ENCODE measurements at places on chromosomes 13 and 19.

DNA sequence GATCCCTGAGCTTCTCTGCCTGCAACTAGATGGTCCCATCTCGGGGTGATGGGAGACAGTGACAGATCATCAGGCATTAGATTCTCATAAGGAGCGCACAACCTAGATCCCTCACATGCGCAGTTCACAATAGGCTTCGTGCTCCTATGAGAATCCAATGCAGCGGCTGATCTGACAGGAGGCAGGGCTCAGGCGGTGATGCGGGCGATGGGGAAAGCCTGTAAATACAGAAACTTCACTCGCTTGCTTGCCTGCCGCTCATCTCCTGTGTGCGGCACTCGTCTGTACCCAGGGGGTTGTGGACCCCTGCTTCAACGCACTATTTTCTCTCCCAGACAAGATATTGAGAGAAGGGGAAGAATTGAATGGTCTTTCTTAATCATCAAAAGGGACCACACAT lies 473.9 kb downstream of the ZNF536 start:
- DNase-seq, result no peak

- peak; percentile 81 for DNase-seq
These were observed 51.0 kb downstream of the LYL1 start for GRCh38 chr19:13051557-13052165.

GRCh38 chr13:27359199-27359821 lies 65.1 kb upstream of the GTF3A start:
- DNase-seq, result peak; percentile 90

GRCh38 chr19:46495786-46496099 lies at the start of gene PNMA8B:
Gene PNMA8B (minus strand): TSS chr19:46495867. CDS start chr19:46495465, 402 bp downstream.
- no peak for DNase-seq

DNA sequence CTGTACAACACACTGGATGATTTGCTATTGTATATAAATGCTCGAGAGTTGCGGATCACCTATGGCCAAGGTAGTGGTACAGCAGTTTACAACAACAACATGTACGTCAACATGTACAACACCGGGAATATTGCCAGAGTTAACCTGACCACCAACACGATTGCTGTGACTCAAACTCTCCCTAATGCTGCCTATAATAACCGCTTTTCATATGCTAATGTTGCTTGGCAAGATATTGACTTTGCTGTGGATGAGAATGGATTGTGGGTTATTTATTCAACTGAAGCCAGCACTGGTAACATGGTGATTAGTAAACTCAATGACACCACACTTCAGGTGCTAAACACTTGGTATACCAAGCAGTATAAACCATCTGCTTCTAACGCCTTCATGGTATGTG lies 21.5 kb downstream of the OLFM4 start:
- DNase-seq, result no peak

- DNase-seq, result no peak
These were observed 124.6 kb downstream of the FGF14 start for GRCh38 chr13:102277286-102277685.

GRCh38 chr19:23554548-23554947 lies 132.5 kb downstream of the ZNF675 start:
- no peak for DNase-seq

All from HT-29 (cell line).